Fibroblast of villous mesenchyme (primary cell): ENCODE measurements at places on chromosomes 7 and 10.

DNA sequence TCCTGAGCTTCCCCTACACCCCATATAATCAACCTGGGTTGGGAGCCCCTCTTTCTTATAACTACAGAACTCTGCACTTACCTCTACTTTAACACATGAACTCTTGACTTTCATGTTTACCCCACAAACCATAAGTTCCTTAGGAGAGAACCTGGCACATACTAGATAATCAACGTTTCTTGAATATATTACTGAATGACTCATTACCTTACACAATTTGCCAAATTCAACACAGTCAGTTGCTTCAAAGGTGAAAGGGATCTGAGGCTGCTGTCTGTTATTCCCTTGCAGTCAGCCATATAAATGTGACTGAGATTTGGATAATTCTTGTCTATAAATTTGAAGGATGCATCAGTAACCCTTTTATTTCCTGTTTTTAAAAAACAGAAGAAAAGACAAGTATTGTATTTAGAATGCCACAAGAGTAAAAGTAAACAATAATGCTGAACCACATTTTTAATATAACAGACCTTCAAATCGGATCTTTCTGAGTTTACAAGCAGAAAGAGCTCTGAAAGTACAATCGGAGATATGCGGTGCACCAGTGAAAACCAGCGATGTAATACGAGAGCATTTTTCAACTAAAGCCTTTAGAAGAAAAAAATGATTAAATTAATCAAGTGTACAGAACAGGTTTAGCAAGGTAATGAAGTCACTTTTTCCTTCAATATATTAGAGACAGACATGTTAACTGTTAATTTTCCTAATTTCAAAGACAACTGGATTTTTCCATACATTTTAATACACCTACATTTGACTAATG is 29.5 kb upstream of the LRRC17 start:
- peak; percentile 67 for DNase-seq

GRCh38 chr10:100339236-100339635 is 7.8 kb upstream of the SCD start:
- no peak for DNase-seq

DNA sequence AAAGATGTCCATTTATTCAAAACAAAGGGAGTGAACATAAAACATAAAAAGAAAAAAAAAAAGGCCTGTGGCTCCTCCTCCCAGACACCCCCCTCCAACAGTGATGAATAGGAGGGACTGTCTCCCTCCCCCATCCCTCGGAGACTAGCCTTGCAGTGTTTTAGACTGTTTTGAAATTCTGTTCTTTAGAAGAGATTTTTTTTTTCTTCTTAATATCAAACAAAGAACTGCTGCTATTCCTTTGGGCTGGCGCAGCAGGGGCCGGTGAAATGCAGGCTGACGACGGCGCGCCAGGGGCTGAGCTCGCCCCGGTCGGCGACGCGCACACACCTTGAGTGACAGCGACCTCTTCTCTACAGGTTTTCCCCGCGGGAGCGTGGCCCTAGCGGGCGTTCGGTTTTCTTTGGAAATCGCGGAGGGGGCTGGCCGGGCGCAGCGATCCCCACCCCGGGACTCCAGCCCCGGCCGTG is at the start of gene LANCL2:
Gene LANCL2 (plus strand): TSS at position 133 of the 470 bp plus-strand sequence. CDS start 689 bp downstream, outside the sequence.
- peak; percentile 29 for DNase-seq

DNA sequence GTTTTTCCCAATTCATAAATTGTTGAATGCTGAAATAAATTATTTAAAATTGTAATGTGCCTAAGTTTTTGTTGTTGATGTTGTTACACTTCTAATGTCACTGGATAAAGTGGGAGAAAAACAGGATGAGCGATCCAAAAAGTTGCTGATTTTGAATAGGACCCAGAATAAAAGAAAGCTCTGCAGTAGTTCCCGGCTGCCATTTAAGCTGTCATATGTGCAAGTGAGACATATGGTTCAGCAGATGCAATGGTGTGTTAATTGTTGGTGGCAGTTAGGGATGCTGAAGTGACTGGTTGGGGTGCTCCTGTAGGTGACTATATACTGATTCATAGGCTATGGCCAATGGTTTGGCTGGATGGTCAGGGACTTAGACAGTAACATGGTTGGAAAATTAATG is 1517.4 kb upstream of the LRRTM3 start:
- DNase-seq: no peak

GRCh38 chr10:58399410-58399809 is 14.2 kb downstream of the TFAM start:
- no peak for DNase-seq

DNA sequence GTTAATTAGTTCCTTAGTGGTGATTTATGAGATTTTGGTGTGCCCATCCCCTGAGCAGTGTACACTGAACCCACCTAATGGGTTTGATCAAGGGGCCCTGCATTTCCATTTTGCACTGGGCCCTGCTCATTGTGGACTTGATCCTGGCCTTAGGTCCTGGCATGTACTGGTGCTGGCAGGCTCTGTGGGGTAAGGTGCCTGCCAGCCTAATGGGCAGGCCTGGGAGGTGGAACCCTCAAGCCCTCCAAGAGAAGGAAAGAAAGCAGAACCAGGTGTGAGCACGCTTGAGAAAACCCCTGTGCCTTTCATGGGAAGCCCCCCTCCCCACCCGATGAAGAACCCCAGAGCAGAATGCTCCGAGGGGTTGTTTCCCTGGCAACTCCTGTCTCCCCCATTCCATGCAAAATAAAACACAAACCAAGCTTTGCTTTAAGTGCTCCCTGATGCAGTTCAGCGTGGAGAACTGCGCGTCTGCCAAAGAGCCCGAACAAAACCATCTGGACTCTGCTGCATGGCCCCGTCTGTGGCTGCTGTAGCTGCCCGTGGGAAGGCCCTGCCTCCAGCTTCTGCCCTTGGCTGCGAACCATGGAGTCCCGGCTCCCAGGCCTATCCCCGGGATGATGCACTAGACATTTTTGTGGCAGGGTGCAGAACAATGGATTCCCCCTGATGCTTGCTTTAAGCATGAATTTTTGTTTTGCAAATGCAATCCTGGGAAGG is 123.3 kb downstream of the PRPF18 start:
- DNase-seq: peak; percentile 23

DNA sequence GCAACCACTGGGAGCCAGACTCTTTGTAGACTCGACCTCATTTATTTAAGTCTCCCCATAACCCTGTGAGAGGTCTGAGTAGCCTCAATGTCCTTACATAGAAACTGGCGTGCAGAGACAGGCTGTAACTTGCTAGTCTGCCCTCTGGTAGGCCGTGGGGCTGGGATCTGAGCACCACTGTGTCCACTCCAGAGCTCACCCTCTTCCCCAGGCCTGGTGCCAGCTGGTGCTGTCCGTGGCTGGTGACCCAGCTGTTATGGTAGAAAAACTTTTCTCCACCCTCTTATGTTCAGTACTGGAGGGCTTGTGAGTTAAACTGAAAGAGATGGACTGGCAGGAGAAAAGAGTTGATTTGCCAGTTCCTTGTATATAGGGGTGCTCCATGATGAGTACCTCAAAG is 41.9 kb downstream of the ADAMTS14 start:
- no peak for DNase-seq

- peak; percentile 32 for DNase-seq
Observed at GRCh38 chr7:104207348-104207730, 474 bp downstream of the ORC5 start.

DNA sequence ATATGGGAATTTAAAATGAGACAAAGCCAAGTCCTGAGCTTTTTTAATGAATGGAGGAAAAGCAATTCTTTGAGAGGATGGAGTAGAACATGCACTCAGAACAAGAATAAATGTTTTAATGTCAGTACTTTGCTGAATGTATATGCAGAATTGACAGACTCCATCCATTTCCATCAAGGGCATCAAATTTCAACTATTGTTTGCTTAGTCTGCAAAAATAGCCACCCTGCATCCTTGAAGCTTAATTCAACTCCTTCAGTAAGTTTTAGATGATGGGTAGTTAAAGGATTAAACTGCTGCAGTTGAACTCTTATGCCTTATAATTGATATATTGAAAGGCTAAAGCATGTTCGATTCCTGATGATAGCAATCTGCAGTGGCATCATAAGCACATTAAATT is 99.7 kb upstream of the IFRD1 start:
- DNase-seq: no peak

DNA sequence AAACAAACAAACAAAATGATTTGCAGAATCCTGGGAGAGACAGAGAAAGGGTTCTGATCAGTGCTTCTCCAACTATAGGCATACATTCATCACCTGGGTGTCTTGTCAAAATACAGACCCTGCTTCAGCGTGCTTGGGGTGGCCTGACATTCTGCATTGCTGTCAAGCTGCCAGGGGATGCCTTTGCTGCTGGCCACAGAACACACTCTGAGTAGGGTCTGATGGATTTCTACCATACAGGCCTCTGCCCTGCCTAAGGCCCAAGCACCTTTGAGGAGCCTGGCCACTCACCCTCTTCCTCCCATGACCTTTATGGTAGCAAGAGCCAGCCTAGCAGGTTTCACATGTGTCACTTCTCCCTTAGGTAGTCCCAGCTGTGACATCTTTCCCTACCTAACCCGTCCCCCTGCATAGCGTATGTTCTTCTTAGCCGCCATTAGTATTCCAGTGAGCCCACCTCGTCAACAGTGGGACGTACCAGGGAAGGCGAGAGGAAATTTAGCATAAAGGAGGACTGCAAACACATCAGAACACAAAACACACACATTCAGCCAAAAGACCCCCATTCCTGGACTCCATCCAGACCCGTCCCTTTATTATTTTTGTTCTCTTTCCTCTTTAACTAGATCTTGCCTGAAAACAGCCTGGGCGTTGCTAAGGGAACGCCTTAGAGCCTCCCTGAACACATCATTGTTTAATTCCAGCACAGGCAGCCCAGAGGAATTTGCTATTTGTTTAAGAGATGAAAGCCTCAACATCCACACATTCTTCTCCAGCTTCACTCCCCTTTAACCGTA is 43.9 kb upstream of the PODXL start:
- no peak for DNase-seq

- DNase-seq: no peak
Observed at GRCh38 chr7:66277492-66277891, 72.4 kb downstream of the TPST1 start.

DNA sequence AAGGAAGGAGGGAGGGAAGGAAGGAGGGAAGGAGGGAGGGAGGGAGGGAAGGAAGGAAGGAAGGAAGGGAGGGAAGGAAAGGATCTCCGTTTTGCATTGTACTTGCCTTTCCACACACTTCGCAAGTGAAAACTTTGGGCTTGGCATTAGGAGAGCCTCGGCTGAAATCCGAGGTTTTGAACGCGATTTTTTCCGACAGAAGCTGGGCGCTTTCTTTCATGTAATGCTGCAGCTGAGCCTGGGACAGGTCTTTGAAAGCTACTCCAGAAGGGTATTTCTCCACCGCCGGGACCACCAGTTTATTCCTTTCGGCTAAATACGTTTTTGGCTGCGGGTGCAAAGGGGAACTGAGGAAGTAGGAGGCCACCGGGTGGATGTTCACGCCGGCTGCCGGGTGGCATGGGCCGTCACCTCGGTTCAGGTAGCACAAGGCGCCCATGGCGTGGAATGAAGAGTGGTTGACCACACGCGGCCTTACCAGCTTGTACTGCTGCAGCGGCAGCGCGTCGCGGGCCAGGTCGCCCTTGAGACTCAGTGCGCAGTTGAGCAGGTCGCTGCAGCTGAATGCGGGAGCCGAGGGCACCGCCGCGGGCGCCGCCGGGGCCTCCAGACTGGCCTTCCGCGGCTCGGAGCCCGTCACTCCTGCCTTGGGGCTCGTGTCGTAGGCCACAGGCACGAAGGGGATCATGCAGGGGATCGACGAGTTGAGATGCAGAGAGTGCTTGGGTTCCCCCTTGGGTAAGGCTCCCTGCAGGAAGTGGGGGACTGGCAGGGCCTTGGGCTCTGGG is 825 bp downstream of the FEZF1 start:
- no peak for DNase-seq

- DNase-seq: no peak
Observed at GRCh38 chr7:120164-120991, 72.0 kb upstream of the FAM20C start.

DNA sequence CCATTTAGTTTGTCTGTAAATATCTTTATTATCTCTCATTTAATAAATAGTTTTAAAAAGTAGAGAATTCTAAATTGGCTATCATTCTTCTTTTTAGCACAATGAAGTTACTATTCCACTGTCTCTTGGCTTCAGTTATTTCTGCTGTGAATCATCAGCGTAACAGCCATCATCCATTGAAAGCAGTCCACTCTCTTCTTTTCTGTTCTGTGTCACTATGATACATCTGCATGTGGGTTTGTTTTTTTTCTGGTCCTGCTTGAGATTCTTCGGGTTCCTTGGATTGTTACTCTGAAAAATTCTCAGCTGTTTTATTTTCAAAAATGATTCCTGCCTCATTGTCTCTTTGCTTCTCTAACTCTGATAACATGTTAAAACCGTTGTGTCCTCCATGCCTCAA is 52.5 kb downstream of the CSGALNACT2 start:
- peak; percentile 21 for DNase-seq

DNA sequence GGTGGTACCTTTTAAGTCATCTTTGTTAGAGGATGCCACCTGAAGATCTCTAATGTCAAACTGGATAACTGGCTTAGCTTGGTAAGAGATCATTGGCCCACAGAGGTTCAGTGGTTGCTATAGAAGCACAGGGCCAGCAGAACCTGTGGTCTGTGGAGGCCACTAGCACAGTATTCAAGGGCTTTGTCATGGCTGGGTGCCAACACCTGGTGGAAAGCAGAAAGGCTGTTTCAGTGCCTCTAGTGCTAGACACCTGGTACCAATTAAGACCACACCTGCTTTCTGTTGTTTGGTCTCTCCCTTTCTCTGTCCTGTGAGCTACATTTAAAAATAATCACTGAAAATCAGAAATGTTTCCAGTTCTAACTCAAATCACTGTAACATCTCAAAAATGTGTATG is 10.0 kb upstream of the PCGF5 start:
- DNase-seq: no peak

- no peak for DNase-seq
Observed at GRCh38 chr10:32889631-32890212, 68.3 kb downstream of the ITGB1 start.

GRCh38 chr10:114096864-114097263 is 53.2 kb downstream of the ADRB1 start:
- DNase-seq: no peak

GRCh38 chr10:59336632-59337031 is 25.7 kb downstream of the FAM13C start:
- no peak for DNase-seq

DNA sequence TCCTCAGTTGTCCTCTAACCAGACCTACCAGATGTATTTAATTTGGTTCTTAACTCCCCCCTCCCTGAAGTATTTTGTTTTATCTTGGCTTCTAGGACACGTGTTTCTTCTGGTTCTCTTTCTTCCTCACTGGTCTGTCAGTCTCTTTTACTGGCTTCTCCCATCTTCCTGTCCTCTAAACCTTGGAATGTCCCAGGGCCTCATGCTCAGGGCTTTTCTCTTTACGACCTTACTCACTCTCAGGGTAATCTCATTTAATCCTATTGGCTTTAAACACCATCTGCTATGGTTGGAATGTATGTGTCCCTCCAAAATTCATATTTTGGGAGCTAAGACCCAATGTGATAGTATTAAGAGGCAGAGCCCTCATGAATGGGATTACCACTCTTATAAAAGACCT is 418.2 kb upstream of the PODXL start:
- no peak for DNase-seq
